ENCODE measurements at places on chromosomes 12 and 14.

GRCh38 chr14:51328064-51328771 is 88.2 kb downstream of the TMX1 start:
- no peak for DNase-seq

DNA sequence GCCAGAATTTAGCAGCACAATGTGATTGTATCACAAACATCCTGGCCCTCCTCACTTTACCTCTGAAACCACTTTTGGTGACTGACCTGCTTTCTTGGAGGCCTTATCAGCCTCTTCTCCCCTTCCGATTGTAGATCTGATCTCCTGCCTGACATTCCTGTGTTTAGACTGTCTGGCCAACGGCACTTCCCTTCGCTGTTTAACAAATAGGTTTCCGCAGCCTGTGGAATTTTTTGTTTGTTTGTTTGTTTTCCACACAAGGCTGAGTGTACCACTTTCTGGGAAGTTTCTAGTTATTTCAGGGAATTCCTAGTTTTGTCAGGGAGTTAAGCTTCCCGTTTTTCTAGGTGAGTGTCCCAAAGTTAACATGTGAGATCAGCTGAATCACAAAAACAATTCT is 65.9 kb upstream of the CDKN3 start:
- DNase-seq: no peak

- DNase-seq: no peak
These were observed 259.4 kb downstream of the PRKD1 start for GRCh38 chr14:29668201-29668600.

- no peak for DNase-seq
These were observed 65.1 kb downstream of the RNFT2 start for GRCh38 chr12:116803013-116803736.

DNA sequence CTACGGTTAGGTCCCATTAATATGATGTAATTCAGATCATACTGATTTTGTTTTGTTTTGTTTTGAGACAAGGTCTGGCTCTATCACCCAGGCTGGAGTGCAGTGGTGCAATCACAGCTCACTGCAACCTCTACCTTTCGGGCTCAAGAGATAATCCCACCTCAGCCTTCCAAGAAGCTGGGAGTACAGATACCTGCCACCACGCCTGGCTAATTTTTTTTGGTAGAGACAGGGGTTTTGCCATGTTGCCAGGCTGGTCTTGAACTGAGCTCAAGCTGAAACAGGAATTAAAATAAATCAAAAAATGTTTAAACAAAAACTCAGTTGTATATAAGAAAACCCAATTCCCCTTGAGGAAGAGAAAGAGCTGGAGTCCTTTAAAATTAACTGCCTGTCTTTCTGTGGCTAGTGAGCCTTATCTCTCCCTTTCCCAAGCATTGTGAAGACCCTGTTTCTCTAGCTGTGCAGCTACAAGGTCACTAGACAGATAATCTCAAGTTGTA is 17.7 kb upstream of the ANAPC7 start:
- no peak for DNase-seq

DNA sequence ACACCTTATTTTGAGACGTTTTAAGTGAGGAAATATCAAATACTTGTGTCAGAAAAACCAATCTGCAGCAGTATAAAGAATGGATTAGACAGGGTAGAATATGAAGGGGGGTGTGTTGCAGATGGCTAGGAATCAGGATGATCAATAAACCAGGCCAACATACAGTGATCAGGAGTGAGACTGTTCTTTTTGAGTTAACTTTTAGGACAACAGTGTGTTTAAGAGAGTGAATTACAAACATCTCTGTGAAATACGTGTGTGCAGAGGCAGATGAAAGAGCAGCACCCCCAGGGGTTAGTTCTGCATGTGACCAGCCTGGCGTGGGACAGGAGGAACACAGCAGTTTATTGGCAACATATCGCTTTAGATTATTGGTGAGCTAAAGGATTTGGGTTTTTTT is 10.6 kb upstream of the NRDE2 start:
- no peak for DNase-seq

- no peak for DNase-seq
These were observed 323.1 kb upstream of the FBXO33 start for GRCh38 chr14:39755269-39755878.

DNA sequence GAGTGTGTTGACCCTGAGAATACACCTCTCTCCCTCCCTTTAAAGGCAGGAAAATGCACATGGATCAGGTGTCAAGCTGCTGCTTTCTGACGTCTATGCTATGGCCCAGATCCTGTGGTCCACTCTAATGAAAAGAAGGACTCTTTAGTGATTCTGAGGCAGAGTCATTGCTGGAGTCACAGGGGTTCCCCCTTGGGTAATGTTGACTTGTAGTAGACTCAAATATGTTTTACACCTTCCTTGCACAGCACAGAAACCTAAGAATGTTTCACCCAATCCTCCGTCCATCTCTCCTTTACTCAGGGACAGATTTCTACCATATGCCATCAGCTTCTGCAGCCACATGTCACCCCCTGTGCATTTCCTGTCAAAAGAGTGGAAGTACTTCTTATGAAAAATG is 525.4 kb downstream of the TMEM121 start:
- DNase-seq: no peak

DNA sequence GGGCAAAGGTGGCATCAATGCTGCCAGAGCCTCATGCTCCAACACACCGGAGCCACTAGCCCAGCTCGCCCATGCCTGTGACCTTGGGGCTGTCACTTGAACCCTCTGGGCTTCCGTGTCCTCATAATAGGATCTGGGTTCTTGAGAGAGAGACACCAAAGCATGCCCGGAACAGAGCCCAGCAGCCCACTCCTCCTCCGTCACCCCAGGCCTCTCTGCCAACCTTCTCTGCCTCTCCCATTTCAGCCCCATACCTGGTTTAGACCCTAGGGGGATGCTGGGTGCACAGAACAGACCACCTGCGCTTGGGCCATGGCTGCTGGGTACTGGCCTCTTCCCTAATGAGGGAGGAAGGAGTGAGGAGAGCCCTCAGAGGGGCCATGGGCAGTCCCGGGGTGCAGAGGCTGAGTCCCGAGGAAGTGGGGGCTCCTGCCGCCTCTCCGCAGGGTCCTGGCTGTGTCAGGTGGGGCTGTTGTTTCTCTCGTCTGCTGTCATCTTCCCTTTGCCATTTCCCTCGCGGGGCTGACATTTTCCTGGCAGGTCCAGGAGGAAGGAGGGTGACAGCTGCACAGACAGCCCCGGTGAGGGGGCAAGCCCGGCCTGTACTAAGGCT is 172.4 kb upstream of the RTL1 start:
- DNase-seq: no peak

- DNase-seq: no peak
These were observed 54.1 kb downstream of the MAP1LC3B2 start for GRCh38 chr12:116613256-116613655.

GRCh38 chr12:75591628-75592027 is 80.2 kb upstream of the KRR1 start:
- no peak for DNase-seq

GRCh38 chr12:130933269-130933995 is 20.3 kb upstream of the ADGRD1 start:
- DNase-seq: no peak

DNA sequence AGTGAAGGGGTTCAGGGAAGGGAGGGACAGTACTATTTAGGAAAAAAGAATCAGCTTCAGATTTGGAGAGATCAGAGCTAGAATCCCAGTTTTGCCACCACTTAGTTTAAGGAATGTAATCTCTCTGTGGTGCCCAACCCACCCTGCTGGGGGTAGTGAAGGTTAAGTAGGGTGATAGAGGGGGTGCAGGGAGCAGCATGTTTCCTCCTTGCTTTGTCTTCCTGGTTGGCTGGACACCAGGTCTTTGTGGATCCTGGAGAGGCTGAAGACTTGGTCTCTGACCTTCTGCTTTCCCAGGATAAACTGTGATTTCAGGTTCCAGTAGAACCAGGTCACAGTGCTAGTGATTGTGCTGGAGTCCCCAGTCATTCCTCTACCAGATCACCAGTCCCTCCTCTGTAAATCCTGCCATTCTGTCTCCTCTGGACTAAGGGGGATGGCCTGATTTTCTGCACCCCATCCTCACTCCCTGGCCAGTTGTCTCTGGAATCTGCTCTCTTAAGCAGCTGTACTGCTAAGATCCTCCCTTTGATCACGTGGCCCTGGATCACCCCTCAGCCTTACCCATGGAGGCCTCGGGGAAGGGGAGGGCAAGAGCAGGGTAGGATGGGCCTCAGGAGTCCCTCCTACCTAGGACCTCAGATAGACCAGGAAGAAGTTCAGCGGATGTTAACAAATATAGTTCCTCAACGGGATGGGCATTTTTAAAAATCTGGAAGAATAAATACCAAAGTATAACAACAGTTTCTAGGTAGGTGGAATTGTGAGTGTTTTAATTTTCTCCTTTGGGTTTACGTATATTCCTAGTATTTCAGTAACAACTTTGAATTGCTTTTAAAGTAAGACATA is 3.1 kb downstream of the MAP3K12 start:
- DNase-seq: no peak

GRCh38 chr14:47327336-47327735 is 348.1 kb downstream of the MDGA2 start:
- no peak for DNase-seq

DNA sequence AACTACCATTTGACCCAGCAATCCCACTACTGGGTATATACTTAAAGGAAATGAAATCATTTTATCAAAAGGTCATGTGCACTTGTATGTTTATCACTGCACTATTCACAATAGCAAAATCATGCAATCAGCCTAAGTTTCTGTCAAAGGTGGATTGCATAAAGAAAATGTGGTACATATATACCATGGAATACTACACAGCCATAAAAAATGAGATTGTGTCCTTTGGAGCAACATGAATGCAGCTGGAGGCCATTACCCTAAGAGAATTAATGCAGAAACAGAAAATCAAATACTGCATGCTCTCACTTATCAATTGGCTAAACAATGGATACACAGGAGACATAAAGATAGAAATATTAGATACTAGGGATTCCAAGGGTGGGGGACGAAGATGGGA is 27.4 kb downstream of the MED6 start:
- no peak for DNase-seq

DNA sequence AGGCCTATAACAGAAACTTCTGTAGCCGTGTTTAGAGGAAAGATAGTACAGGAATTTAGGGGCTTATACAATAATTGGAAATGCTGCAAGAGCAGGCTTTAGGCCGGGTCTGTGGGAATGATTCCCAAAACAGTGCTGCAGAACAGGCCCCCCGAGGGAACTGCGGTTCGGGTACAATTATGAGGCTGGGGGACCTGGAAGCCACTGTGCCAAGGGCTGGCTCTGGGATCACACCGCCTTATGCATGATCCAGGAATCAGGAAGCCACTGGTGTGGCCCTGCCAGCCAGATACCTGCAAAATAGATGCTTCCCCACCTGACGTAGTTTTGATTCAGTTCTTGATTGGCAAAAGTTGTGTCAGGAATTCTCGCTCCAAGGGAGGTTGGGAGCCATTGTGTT is 55.4 kb downstream of the CACNA1C start:
- no peak for DNase-seq

GRCh38 chr12:3795066-3795465 is 42.2 kb upstream of the CRACR2A start:
- no peak for DNase-seq

DNA sequence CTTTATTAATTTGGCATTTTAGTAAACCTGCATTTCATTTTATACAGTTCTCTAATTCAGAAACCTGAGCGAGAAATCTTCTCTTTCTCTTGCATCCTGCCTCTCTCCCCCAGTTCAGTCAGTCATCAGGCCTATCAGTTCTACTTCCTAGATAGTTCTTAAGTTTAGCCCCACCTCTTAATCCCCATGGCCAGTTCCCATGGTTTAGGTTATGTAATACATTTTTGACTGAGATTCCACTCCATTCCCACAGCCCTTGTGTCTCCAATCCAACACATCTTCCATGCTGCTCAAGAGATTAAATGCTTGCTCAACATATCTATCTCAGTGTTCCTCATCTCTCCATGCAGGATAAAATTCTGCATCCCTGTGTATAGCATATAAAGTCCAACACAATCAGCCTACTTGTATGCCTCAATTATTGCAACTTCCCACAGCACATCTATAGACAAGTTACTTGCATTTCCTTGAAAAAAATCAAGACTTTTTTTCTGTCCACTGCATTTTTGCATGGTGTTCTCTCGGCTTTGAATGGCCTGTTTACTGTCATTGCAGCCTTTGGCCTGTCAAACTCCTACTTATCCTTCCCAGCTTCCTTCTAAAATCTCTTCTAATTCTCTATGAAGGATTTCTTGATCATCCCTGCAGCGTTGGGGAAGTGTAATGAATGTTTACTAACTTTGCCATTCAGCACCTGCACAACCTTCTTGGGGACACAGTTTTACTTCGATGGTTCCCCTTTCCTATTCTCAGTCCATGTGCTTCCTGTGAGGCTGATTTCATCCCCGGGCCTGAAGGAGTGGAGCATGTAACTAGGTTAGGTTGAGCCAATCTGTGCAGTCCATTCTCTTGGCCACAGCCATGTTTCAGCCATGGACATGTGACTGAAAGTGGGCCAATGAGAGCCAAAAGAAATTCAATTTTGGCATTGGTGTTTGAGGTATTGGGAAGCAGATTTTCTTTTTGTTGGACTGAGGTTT is 80.8 kb downstream of the DACT1 start:
- DNase-seq: no peak

GRCh38 chr14:104175041-104175440 is 36.7 kb downstream of the KIF26A start:
- DNase-seq: no peak

Measured in amniotic stem cell (primary cell).